Esophagus squamous epithelium (tissue), 5 donors: ENCODE measurements at places on chromosomes 3 and 15.

DNA sequence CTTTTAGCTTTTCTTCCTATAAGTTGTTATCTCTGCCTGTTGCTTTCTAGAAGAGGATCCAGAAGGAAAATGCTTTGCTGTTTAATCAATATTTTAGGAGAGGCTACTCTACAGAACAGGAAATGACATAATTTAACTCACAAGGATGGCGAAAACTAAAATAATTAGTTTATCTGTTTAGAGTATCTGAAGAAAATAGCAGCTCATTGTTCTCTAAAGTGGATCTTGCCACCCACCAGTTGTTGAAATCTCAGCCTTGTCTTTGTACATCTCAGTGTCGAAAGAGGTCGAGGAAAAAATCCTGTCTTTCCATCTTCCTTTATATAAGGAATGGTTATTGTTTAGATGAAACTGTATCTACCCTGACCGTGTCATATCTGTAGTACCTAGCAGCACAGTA, 126.6 kb downstream of the ZNF609 start:
- no peak for DNase-seq

DNA sequence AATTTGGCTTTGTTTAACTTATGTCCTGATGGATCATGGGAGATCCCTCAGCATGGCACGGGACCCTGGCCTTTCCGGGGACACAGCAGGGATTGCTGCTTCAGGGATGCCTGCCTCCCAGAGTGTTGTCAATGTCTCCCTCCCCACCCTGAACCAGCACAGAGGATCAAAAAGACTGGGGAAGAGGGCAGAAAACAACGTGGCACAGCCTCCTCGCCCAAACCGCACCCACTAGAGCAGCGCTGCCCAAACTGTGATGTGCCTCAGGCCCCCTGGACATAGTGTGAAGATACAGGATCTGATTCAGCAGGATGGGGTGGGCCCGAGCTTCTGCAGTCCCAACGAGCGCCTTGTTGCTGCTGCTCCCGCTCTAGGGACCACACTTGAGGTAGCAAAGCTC, 34.5 kb downstream of the SLC6A20 start:
- no peak for DNase-seq

- DNase-seq, result no peak
Measured at GRCh38 chr15:38275959-38276358, 23.3 kb downstream of the SPRED1 start.

DNA sequence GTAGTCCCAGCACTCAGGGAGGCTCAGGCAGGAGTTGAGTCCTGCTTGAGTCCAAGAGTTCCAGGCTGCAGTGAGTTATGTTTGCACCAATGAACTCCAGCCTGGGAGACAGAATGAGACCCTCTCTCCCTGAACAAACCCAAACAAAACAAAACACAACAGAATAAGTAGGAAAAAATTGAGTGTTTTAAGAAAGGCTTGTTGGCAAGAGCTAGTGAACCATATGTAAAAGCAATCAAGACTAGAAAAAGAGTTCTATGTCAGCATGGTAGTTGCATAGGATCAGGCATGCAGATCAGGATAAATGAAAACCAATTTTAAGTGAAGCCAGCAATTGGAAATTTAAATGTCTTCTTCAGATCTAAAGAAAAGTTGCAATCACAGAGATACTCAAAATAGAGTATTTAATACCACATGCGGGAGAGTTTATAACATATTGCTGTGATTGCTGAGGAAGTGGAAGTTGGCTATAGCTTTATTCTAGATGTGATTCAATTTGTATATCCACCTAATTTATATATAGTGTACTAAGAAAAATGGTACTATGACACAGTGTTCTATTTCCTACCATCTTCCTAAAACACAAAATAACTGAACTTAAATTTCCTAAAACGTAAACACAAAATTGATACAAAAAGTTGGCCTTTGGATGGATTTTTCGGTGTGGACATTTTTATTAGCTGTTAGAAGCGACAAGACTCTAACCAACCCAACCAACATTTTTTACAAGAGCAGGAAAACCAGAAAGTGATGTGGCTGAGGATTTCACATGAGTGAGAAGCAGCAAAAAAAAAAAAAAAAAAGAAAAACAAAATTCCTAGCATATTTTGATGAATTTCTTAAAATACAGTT, 101.9 kb upstream of the ROBO1 start:
- DNase-seq, result no peak

- DNase-seq, result no peak
Measured at GRCh38 chr15:51496246-51496645, 126.3 kb downstream of the DMXL2 start.

DNA sequence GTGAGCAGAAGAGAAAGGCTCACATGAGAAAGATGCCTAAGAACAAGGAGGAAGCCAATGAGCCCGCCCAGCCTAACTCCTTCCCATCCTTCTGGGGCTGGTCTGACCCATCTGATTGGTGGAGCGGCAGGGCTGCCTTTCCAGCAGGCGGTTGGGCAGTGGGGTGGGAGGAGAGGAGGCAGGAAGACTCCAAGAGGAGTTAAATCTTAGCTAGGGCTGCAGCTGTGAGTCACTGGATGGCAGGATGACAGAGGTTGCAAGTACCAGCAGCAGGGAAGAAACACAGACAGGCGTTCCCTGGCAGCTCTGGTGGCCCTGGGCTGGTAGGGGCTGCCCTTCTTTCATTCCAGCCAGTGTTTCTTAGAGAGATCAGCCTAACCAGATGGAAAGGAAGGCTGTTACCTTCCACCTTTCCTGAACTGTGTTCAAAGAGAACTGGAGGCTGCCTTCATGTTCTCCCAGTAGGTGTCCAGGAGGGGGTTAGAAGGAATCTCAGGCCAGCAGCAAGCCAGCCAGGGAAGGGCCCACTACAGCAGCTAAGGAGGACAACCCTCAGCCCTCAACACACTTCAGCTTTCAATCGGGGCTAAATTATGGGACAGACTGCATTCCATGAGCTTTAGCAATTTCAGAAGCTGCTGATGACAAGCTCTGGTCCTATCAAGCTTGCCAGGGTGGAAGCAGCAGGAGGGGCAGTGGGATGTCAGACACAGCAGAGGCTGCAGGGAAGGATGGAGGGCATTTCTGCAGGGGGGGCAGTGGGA, 50.3 kb downstream of the CHSY1 start:
- peak; percentile 22 for DNase-seq

- DNase-seq, result no peak
Measured at GRCh38 chr3:134348524-134348923, 25.7 kb downstream of the AMOTL2 start.

GRCh38 chr3:176839466-176839865, 357.8 kb downstream of the TBL1XR1 start:
- no peak for DNase-seq

GRCh38 chr15:62469874-62470688, 305.0 kb upstream of the C2CD4B start:
- DNase-seq, result no peak

GRCh38 chr3:194325424-194326153, 25.5 kb downstream of the CPN2 start:
- no peak for DNase-seq

GRCh38 chr3:69197922-69198530, 75.6 kb upstream of the LMOD3 start:
- no peak for DNase-seq

GRCh38 chr3:185929192-185930151, 8.3 kb downstream of the TRA2B start:
- no peak for DNase-seq

DNA sequence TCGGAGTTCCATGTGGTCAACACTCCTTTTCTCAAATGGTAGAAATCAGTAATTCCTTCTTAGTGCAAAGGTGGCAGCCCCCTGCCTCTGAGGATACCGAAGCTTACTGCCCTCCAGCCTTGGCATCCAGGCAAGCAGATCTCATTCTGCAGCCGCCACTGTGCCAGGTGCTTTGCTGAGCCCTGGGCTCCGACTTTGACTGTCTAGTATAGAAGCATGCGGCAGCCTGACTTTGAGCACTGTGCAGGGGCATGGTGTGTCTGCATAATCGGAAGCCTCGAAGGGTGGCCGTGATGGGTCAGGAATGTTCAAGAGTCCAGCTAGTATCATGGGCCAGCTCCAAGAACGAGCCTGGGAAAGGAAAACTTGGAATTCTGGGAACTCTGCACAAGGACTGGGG, 39.7 kb downstream of the ABTB1 start:
- DNase-seq, result no peak

DNA sequence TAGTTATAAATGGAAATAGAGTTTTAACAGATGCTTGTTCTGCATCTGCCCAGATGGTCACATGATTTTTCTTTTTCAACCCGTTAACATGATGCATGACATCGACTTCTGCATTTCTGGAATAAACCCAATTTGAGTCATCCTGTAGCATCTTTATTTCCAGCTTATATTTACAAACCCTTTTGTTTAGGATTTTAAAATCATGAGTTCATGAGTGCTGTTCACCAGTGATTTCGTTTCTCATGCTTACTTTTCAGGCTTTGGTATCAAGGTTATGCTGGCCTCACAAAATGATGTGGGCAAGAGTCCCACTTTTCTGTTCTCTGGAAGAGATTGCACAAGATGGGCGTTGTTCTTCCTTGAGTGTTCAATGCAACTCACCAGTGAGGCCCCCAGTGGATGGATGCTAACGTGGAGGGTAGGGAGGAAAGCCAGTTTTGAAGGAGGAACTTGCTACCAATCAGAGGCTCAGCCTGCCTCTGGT, 5.2 kb downstream of the HRH1 start:
- DNase-seq, result no peak

- no peak for DNase-seq
Measured at GRCh38 chr3:189961522-189962161, 159.1 kb downstream of the P3H2 start.

DNA sequence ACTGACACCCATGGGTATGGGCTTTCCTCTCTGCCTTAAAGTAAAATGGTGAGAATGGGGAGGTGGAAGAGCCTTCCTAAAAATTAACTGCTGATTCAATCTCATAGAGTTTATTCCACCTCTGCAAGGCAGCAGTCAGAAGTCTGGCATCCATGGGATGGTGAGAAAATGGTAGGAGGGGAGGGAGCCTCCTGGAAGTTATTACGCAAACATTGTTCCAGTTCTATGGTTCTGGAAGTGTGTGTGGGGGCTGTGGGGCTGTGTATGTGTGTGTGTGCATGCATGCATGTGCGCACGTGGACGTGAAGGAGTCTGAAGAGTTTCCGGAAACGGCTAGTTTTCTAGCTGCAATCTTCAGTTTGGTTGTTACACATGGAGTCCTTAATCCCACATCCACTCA, 177.6 kb downstream of the KCNAB1 start:
- no peak for DNase-seq

DNA sequence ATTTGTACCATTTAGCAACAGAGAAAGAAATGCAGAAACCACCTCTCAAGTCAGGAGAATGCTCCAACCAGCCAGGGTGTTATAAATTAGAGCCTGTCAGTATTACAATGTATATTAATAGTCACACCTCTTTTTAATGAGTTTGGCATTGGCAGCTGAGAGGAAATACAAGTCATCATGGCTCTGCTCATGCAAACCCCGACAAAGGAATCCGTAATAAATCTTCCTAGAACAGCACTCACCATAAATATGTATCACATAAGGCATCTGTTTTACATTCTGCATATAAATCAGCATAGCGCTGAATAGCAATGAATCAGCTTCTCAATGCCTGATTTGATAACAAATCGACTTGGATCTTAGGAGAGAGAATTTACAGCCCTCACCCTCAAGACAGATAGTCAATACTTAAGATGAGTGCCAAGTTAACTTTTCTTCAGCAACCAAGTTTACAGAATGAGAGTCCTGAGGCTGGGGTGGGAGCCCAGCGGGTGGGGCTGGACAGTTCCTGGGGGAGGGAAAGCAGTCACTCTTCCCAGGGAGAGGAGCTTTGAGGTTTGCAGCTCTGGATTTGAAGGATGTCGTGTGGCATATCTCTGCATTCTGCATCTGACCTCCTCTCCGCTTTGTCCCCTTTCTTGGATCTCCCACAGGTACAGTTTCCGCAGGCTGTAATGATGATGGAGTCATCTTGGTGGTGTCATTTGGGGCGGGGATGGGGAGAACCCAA, 1034.4 kb upstream of the NR2F2 start:
- DNase-seq, result no peak

- no peak for DNase-seq
Measured at GRCh38 chr3:120077731-120078130, 16.5 kb downstream of the GSK3B start.

- no peak for DNase-seq
Measured at GRCh38 chr15:25727116-25727515, 136.0 kb downstream of the ATP10A start.

GRCh38 chr3:112747624-112748023, 99.0 kb downstream of the CD200R1L start:
- no peak for DNase-seq

DNA sequence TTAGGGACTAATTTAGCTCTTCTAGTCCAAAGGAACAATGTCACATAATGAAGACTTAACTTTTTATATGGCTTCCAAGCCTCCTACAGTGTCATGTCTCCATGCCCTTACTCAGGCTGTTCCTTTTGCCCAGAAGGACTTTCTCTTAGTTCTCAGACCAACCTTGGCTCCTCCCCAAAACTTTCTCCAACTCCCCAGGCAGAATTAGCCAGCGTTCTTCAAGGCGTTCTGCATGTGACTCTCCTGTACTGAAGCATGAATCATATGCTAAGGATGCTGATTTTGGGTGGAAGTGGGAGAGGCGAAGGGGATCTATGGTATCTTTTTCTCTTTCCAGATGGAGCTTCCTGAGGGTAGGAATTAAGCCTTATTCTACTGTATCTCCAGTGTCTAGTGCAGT, 335.1 kb upstream of the ICE2 start:
- no peak for DNase-seq

DNA sequence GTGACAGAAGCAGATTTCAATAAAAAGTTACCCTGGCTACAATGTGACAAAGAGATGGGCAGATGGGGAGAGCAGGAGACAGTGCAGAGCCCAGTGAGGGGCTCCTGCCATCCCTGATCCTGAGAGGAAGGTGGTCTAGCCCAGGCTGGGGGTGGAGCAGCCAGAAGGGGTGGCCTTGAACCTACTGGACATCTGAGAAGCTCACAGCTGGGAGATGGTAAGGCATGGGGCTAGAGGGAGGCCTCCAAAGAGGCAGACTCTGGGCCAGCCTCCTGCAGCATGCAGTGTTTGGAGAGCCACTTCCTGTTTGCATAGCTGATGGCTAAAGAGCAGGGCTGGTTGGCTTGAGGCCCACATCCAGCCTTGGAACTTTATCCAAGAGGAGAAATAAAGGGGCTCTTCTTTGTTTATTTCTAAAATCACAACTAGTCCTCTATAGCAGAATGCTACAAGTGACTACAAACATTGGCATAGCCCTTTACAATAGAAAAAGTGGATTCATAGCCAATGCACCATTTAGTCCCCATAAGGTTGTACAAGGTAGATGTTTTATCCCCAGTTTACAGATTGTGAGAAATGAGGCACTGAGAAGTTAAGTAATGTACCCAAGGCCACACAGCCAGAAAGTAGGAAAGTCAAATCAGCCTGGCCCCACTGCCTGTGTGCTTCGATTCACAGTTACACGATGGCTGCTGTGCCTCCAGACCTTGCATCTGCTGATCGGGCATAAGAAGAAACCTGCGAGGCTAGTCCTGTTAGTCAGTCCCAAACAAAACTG, 4.6 kb downstream of the EFCC1 start:
- DNase-seq, result no peak

- no peak for DNase-seq
Measured at GRCh38 chr3:124409650-124410275, 320.5 kb upstream of the UMPS start.

GRCh38 chr3:27623085-27623753, 98.9 kb downstream of the EOMES start:
- no peak for DNase-seq
